ENCODE measurements at places on chromosomes 4 and X.

DNA sequence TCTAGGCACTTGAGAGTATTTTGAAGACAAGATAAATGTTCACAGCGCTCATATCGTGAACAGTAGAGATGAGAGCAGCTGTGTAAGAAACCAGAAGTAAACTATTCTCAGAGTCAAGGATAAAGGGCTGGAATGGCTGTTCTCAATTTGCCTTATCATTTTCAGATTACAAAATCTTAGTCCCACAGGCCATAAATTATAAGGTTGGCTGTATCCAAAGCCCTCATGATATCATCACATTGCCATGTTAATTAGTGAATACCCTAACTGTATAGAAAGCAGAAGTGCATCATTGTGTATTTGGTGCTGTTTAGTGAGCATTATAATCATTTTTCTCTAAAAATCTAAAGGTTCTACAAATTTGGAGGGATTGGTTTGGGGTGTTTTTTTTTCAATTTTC is 168.9 kb upstream of the EDNRA start:
- no peak for DNase-seq

GRCh38 chrX:18401848-18402213 is 23.6 kb upstream of the CDKL5 start:
- no peak for DNase-seq

DNA sequence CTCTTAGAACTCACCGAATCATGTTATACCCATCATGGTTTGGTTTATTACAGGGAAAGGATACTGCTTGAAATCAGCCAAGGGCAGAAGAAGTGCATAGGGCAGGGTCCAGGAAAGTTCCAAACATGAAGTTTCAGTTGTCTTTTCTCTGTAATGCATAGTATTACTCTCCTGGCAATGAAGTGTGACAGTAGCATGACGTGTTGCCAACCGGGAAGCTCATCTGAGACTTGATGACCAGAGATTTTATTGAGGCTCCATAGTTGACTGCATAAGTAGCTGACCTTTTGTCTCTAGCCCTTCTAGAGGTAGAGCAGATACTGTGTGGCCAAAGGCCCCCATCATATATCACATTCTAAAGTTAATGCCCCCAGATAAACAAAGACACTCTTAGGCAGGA is 72.1 kb downstream of the BEND4 start:
- no peak for DNase-seq

GRCh38 chr4:161197474-161197873 is 966.3 kb downstream of the FSTL5 start:
- DNase-seq = no peak

DNA sequence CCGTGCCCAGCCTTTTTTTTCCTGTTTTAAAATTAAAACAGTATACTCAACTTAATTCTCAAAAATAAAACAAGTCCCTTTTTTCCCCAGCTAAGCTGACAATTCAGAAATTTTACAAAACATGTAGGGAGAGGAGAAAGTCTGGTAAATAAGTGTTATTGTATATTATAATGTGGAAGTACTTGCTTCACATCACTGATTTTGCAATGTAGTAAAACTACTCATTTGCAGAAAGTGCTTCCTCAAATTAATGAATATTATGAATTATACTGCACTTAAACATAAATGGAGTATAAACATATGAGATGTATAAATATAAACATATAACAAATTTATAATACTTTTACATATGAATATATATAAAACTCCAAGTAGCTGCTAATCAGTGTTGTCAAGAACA is 11.6 kb upstream of the H2AZ1 start:
- no peak for DNase-seq

Measured in islet precursor cell (in vitro differentiated cells).